ENCODE measurements at places on chromosomes 13 and 19.

DNA sequence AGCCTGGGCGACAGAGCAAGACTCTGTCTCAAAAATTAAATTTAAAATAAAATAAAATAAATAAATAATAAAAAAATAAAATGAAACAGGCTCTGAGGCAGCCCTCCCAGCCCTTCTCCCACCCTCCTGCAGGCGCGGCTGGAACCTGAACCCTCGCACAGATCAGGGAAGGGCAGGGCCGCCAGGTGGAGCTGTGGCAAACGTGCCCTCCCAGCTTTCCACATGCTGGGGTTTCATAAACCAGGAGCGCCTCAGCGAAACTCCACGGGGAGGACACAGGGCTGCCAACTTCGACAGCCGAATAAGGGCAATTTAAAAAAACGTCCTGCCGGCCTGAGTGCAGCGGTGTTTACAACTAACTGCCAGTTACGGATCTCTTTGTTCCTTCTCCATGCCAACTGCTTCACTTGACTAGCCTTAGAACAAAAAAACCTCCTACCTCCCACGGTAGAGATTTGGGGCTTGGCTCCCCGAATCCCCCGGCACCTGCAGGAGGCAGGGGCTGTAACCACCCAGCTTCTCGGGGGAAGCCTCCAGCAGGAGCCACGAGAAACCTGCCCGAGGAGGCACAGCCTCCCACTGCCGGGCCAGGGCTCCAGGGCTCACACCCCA is 15.9 kb downstream of the ZNF787 start:
- no peak for DNase-seq

DNA sequence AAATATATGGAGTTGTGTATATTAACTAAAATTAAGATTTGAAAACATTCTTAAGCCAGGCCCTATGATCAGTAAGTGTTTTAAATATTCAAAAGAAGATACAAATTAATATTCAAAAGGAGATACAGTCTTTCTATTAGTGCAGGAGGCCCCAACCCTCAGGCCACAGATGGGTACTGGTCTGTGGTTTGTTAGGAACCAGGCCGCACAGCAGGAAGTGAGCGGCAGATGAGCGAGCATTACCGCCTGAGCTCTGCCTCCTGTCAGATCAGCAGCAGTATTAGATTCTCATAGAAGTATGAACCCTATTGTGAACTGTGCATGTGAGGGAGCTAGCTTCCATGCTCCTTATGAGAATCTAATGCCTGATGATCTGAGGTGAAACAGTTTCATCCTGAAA is 232.9 kb downstream of the FOXO1 start:
- no peak for DNase-seq

- DNase-seq: no peak
Observed at GRCh38 chr13:46665248-46665632, 112.3 kb downstream of the LRCH1 start.

DNA sequence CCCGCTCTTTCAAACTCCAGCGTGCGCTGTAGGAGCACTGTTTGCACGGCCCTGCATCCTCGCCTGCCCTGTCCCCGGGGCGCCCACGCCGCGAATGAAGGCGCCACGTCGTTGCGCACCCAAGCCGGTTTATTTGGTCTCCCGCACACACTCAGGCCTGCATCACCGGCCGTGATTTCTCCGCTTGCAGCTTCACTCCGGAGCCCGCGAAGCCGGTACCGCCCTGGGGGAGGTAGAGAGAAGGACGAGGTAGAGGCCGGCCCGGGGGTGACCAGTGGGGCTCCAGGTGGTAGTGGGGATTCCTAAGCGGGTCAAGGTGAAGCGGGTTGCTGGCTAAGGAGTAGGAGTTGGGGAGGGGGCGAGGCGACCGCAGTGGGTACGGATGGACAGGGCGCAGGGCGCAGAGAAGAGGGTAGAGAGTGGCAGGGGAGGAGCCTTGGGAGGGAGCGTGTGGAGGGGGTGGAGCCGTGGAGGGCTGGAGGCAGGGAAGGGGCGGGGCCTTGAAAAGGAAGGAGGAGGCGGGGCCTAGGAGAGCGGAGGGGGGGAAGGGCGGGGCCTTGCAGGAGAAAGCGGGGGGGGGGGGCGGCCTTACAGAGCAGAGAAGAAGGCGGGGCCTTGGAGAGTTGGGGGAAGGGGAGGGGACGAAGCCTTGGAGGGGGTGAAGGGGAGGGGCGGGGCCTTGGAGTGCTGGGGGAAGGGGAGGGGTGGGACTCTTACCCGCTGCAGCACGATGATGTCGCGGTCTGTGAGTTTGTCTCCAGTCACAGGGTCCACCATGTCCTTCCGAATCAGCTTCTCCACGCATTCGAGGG is 24.6 kb downstream of the NOSIP start:
- no peak for DNase-seq

DNA sequence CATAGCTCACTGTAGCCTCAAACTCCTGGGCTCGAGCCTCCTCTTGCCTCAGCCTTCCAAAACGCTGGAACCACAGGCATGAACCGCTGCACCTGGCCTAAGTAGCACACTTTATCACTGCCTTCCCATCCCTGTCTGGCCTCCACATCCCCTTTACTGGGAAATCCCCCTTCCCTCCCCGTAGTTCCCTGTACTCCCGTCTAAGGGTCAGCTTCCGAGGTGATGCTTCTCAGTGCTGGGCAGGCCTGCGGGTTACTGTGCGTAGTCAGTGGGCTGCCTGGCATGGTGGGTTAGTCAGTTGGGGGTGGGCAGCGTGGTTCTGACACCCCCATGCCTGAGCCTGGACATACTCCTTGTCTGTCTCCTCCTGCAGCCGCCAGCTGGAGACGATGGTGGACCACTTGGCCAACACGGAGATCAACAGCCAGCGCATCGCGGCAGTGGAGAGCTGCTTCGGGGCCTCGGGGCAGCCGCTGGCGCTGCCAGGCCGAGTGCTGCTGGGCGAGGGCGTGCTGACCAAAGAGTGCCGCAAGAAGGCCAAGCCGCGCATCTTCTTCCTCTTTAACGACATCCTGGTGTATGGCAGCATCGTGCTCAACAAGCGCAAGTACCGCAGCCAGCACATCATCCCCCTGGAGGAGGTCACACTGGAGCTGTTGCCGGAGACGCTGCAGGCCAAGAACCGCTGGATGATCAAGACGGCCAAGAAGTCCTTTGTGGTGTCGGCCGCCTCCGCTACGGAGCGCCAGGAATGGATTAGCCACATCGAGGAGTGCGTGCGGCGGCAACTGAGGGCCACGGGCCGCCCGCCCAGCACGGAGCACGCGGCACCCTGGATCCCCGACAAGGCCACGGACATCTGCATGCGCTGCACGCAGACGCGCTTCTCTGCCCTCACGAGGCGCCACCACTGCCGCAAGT is 8.4 kb downstream of the PLEKHF1 start:
- DNase-seq: no peak

- DNase-seq: no peak
Observed at GRCh38 chr19:47402504-47402903, 16.8 kb downstream of the MEIS3 start.

DNA sequence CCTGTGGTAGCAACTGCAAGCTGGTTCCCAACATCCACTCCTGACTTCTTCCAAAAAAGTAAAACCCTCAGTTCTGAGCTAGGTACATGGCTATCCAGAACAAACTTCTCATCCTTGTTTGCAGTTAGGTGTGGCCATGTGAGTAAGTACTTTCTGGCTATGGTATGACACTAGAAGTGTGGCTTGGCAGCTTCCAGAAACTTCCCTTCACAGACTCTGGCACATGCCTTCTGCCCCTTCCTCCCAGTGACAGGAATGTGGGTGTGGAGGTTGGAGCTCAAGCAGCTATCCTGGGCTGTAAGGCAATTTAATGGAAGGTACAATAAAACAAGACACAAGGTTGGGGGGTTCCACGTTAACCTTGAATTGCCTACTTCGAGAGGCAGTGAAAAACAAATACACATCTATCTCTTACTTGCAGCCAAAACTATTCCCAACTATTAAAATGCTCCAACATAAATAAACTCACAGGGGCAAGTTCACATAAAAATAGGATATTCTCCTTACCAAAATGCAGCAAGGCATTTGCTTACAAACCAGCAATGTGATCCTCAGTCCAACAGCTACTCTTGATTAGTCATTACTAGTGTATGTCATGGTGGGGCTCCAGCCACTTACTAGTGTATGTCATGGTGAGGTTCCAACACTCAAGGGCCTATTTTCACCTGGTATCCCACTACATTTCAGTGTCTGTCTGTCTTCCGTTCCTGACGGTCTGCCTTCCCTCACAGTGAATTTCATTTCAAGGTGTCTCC is 3.1 kb downstream of the SMG9 start:
- DNase-seq: no peak

DNA sequence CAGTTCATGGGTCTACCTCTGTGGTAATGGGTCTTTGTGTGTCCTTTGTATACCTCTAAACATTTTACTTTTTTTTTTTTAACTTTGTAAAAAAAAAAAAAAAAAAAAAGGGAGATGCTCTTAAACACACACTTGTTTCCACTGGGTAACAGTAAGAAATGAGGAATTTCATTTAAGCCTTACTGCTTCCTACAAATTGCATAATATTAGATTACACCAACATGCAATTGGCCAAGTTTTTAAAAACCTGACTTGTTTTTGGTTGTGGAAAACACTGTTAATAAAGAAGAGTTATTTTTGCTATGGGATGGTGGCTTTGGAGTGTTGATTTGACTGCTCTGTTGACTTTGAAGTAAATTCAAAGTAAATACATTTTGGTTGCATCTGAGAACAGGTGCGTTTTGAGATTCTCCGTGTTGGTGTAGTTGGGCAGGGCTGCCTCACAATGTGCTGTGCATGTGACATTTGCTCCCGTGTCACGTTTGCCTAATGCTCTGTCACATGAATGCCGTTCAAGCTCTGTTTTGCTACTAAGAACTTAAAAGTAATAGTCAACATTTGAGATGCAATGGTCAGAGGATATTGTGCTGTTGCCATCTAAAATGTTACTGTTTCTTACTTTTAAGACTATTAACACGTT is 202.4 kb downstream of the LMO7 start:
- no peak for DNase-seq

- no peak for DNase-seq
Observed at GRCh38 chr13:77002590-77003190, 10.8 kb downstream of the CLN5 start.

GRCh38 chr19:54426291-54426931 is 11.1 kb downstream of the TTYH1 start:
- no peak for DNase-seq

- DNase-seq: no peak
Observed at GRCh38 chr13:51584731-51585672, 740 bp downstream of the WDFY2 start.

DNA sequence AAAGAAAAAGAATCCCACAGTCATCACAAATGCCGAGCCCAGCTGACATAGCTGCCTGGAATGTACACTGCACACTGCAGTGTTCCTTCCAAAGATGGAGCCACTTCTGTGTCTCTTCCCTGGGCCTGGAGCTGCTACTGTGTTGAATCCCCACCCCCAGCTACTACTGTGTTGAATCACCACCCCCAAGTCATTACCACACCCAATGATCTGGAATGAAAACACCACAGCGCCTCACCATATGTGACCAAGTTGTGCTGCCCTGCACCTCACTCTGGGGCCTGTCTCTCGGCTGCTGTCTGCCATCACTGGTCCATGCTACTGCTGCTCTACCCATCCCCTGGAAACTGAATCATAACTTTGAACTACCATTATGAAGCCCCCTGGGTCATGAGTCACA is 861.2 kb downstream of the UQCRFS1 start:
- no peak for DNase-seq

DNA sequence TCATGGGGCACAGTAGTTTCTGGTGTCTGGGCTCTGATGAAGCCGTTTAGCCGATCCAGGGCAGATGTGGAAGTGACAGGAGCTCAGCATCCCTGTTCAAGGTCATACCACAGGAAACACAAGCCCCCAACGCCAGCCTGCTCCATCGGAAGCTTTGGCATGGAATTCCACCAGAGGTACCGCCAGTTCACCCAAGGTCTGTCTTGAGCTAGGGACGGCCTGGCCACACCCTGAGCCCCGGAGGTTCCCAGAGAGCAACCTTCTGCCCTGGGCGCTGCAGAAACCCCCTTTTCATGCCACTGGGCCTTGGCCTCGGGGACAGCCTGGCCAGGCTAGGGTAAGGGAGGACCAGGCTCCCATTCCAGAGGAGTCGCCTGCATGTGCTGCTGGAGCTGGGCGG is 39.4 kb upstream of the TPM4 start:
- DNase-seq: no peak

GRCh38 chr13:80374444-80374843 is 33.5 kb upstream of the SPRY2 start:
- DNase-seq: no peak

DNA sequence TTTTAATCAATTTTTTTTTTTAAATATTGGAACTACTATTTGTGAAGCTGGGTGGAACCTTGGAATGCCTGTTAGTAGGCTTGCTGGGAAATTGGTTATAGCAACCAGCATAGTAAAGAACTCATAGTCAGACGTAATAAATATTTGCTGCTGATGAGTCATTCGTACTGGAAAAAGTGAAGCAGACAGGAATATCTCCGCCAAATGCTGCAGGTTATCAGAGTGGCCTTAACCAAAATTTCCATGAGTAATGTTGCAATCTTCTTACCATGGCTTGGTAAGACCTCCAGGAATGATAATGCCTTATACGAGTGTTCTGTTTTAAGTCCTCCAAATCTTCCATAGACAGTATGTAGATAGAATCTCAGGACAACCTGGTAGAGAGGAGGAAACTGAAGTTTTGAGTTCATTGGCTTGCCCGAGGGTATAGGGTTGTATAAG is 34.2 kb downstream of the MBNL2 start:
- DNase-seq: no peak

- no peak for DNase-seq
Observed at GRCh38 chr19:3057275-3057714, 5.0 kb downstream of the TLE5 start.

DNA sequence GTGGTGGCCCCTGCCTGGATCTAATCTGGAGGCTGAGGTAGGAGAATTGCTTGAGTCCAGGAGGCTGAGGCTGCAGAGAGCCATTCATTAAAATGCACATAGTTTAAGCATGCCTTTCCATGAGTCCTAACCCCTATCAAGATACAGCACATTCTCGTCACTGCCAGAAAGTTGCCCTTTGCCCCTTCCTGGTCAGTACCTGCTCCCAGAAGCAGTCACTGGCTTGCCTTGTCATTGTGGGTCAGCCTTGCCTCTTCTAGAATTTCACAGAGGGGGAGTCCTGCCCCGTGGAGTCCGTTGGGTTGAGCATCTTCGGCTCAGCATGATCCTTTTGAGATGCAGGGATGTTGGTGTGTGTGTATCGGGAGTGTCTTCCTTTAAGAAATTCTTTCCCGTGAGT is 10.8 kb downstream of the BICRA start:
- no peak for DNase-seq

DNA sequence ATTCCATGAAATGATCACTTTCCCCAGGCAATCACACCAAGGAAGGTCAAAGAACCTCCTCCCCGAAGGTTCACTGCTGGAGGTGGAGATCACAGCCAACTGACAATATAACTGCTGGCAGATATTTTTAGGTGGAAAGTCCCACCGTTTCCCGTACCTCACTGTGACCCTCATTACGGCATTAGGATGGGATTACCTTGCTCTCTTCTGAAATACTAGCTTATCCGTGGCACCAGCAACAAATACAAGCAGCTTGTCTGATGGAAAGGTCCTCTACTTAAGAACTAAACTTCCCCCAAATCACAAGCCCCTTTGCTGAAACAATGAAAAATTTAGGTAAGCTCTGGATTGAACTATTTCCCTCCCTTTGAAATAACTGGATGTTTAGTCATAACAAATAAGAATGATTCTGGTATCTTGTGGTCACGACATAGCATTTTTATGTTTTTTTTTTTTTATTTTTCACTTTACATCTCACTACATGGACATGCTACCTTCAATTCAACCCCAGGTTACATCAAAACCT is 178.9 kb downstream of the COL4A1 start:
- no peak for DNase-seq

GRCh38 chr19:52188822-52189734 is 774 bp upstream of the PPP2R1A start:
- no peak for DNase-seq

All from Panc1 (cell line).